ENCODE measurements at places on chromosomes 5 and 9.

GRCh38 chr5:74594137-74595040 lies 46.1 kb downstream of the ENC1 start:
- no peak for DNase-seq

DNA sequence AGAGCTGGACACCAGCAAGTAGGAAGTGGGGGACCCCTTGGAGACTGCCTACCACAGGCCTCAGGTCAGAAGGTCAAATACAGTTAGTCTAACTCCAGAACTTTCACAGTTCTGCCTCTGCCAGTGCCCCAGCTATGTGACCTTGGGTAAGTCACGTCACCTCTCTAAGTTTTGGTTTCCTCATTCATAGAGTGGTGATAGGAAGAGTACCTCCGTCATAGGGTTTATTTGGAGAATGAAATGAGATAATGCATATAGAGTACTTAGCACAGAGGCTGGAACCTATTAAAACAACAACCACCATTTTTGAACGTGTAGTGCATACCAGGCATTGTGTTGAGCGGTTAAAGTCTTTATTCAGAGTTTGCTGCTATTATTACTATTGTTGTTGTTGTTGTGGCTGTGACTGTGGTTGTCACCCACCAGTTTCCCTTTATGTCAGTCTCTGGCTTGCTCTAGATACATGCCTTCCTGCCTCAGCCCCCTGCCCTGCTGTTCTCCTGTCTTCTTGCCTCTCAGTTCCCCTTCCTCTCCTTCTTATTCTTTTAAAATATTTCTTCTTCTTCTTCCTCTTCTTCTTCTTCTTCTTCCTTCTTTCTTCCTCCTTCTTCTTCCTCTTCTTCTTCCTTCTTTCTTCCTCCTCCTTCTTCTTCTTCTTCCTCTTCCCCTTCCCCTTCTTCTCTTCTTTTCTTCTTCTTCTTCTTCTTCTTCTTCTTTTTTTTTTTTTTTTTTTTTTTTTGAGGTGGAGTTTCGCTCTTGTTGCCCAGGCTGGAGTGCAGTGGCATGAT lies 67.8 kb downstream of the RALGPS1 start:
- no peak for DNase-seq

- no peak for DNase-seq
Measured at GRCh38 chr9:33908114-33908513, 91.2 kb downstream of the UBE2R2 start.

GRCh38 chr5:37867654-37868053 lies 27.8 kb upstream of the GDNF start:
- peak; percentile 82 for DNase-seq

GRCh38 chr9:104276709-104277245 lies 182.7 kb downstream of the SMC2 start:
- peak; percentile 78 for DNase-seq

GRCh38 chr9:23341346-23341745 lies 484.7 kb downstream of the ELAVL2 start:
- no peak for DNase-seq

DNA sequence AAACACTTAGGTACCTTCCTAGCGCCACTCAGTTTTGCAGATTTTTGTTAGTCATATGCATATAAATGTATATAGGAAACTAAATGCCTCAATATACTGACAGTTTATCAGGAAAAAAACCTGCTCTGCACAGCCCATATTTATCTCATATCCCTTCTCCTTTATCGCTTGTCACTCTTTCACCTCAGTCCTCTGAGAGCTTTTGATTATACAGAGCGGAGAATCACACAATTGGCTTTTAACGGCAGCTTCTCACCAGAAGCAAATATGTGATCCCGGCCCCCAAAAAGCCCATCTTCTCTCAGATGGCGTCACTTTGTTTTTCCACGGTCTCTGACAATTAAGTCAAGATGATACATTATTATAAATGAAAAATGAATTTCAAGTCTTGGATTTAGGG lies 362.6 kb downstream of the DNAH5 start:
- DNase-seq = no peak

GRCh38 chr9:1938135-1938534 lies 77.0 kb upstream of the SMARCA2 start:
- no peak for DNase-seq

DNA sequence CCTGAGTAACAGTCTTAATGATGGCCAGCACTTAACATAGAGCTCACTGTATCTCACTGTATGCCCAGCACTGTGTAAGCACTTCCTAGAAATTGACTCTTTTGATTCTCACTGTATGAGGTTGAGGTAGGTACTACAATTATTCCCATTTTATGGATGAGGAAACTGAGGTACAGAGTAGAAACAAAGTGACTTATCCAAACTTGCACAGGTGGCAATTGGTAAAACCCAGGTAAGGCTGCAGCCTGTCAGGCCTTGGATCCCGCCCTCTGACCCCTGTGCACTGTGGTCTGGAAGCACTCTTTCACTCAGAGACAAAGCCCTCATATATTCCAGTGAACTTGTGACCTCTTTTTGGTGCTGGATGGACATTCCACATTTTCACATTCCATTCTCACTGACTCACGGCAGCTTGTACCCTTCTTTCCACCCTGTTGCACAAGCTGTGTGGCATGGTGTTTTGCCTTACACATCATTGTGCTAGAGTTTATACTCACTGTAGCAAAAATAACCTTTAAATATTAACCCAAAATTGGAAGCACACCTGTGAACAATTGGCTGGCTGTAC lies 21.7 kb downstream of the ANKRD55 start:
- DNase-seq = peak; percentile 87

DNA sequence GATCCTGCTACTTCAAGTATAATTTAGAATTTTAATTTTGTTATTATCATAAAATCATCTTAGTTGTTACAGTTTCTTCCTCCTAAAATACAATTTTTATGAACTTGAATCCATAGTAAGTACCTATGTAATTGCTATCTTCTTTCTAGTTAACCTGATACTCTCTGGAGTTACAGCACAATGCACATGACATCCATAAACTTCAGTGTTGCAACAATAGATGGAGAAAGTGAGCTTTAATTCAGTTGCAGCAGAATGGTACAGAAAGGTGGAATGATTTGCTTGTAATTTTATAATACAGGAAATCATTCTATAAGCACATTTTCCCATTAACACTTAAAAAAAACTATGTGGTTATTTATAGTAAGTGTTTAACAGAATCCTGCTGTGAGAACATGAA lies 372.0 kb downstream of the CDH9 start:
- DNase-seq = no peak

DNA sequence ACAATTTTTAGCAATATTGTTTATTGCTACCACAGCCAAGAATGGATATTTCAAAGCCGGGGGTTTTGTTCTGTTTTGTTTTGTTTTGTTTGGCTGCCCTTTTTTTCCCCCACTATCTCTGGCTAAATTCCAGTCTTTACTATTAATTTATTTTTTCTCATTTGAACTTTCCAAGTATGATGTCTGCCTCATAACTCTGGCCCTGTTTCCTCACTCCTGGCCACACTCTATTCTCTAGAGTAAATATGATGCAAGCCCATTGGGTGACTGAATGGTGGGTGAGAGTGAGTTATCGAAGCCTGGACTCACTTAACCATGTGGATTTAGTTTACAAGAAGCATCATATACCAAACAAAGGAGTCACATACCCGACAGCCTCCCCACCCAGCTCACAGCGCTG lies 41.9 kb downstream of the WDR36 start:
- peak; percentile 85 for DNase-seq

GRCh38 chr9:26954050-26954508 lies 2.1 kb upstream of the IFT74 start:
- DNase-seq = peak; percentile 4

DNA sequence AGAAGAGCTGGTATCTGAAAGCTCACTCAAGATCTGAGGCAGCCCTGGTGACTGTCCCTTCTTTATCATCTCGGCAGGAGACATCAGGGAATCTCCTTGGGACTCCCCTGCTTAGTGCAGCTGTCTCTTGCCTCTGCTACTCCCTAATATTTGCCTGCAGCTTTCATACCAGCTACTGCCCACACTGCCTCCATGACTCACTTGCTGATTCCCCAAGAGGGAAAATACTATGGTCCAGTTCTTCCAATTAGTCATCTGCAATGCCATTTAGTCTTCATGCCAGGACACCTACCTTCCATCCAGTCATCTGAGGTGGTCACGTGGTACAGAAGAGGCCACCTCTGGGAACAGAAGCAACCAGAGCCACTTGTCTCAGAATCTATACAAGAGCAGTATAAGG lies 270.8 kb downstream of the NTRK2 start:
- no peak for DNase-seq

DNA sequence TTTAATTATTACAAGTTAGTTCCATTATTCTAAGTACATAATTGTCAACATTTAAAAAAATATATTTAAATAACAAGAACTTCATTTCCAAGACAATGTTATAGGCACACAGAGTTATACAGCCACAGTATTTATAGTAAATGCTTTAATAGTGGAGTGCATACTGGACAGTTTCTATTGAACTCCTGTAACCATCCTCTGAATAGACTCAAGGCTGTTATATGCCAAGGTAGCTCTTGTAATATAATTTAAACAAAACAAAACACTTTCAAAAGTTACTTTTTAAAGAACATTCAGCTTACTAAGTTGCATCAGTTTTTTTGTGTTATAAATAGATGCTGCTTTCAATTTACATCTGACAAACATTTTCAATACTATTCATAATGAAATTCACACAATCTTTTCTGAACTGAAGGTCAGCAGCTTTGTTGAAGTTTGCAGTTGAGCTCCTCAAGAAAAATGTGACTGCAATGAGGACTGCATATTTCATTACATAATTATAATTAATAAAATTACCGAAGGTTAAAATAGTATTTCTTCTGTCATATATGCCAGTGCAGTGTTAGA lies 549.9 kb upstream of the CYLC2 start:
- DNase-seq = no peak

DNA sequence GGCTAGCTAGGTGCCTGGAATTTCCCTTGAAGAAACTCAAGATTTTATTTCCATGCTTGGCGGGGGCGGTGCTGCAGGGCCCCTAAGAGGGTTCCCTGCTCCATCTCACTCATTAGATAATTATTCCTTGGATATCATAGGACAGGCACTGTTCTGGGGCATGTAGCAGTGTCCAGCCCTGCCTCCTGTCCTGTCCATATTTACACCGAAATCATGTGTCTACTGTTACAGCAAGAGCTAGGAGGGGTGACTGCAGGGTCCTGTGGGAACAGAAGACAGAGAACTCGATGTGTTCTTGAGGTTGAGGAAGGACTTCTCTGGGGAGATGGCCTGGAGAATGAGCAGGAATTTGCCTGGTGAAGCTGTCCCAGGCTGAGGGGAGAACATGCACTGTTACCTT lies 96.6 kb downstream of the CYFIP2 start:
- DNase-seq = no peak

DNA sequence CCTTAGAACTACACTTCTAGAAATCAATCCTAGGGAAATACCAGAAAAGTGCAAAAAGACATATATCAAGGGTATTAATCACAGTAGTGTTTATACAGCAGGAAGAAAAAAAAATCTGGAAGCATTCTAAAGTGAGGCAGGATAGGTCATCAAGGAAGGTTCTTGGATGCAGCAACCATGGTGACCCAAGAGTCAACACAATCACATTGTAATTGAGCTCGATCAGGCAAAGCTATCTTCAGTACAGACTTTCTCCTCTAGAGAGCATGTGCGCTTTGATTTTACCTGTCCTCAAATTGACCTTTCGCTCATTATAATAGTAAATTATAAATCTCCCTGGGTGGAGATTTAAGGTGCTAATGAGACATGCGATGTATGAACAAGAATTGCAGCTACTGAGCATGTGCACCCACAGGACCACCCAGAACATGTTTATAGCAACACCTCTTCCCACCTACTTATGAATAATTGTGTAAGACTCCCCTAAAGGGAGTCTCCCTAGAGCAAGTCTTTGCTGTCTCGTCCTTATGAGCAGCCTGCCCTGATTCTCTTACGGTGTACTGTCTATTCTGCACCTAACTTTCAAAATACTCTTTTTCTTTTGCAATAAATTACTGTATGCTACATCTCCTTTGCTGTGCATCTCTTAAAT lies 297.7 kb downstream of the ATPSCKMT start:
- DNase-seq = no peak

GRCh38 chr9:95316274-95316673 lies 1.2 kb downstream of the FANCC start:
- DNase-seq = no peak

DNA sequence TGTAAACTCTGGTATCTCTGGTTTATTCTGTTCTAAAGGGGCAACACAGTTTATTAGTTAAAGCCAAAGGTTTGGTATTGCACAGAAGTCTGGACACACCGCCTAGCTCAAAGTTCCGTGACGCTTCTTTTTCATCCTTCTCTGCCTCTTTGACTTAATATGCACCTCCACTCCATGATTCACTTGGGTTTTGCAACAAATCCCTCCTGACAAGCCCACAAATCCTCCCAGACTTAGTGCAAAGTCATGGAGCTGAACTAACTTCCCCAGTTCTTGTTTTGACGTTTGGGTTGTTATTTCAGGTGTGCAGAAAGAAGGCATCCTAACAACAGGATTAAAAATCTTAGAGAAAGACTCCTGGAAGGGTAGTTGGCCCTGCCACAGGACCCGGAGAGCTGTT lies 441.6 kb upstream of the DMAC1 start:
- DNase-seq = peak; percentile 5

DNA sequence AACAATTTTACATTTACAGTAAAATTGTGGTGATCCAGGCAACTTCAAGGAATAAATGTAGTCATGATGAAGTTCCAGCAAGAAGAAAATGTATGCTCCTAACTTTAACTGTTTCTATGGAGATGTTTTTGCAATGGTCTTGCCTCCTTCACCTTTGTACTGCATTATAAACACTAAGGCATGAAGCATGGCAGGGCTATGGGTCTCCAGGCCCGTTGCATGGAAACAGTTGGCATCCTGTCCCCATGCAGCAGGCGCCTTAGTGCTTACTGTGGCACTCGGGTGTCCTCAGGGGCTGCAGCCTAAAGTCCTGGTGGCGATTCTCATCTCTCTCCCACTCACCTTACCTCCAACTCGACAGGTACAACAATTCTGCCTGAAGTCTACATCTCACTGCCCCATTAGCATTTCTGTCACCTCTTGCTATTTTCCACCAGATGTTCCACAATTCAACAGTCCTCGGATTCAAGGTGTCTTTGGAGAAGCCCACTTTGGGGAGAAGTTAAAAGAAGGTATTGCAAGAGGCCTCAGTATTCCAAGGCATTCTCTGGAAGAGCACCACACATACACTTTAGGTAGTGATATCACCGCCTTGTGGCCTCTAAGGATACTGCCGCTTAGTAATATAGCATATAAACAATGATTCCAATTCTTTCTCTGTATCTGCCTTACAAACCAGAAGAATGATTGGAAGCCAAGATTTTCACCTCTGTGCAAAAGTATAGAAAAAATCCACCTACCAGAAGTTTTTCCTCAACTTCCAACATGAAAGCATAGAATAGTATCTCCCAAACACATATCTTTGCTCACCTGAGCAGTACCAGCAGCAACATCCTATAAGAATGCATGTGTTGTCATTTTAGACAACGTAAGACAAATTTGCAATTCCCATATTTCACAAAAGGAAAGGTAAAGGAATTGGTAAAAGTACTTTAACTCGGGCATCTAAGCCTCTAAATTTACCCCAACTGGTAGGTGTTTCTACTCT lies 5.1 kb downstream of the LIFR start:
- peak; percentile 67 for DNase-seq

GRCh38 chr5:1736889-1737711 lies 62.5 kb downstream of the MRPL36 start:
- no peak for DNase-seq

GRCh38 chr9:113873926-113874325 lies 2.2 kb upstream of the ZNF618 start:
- no peak for DNase-seq

GRCh38 chr9:118640836-118641560 lies 728.2 kb downstream of the BRINP1 start:
- DNase-seq = peak; percentile 10
